Naive B cell (primary cell): ENCODE measurements at places on chromosomes 3 and 15.

DNA sequence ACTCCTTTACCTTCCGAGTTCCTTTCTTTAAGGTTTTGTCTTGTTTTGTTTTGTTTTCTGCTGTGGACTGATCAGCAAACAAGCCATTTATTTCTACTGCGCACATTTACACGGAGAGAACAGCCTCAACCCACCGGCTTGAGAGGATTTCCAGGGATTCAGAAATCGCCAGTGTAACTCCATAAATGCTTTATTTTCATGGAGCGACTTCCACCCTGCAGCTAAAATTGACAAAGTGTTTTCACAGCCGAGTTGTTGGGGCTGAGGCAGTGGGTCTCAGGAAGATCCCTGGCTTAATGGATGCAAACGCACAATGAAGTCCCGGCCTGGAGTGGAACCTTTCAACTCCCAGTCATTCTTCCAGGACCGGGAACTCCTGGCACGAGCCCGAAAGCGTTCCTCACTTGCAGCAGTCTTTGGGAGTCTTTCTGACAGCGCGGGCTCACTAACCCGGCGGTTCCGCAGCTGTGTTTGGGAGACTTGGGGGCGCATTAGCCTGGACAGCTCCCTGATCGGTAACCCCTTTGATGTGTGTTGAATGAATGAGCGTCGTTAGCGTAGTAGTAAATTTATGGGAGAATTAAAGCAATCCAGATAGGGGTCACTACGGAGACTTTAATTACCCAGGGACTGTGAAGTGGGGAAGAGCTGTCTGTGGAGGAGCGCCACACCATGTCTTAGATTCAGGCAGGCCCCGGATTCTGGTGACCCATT, 785 bp upstream of the MYRIP start:
- H3K36me3 ChIP-seq = no peaks in the 10 kb centered on the region
- no peak overlapping the region for H3K27ac ChIP-seq
- no peak for DNase-seq

GRCh38 chr3:18807593-18807992, 340.7 kb upstream of the KCNH8 start:
- no peaks in the 10 kb centered on the region for H3K36me3 ChIP-seq
- peaks cover 5% of the 10 kb centered on the region for H3K27me3 ChIP-seq
- H3K4me3 ChIP-seq = no peak overlapping the region
- no peak for DNase-seq
- no peak overlapping the region for H3K27ac ChIP-seq

GRCh38 chr15:60871152-60871551, 357.9 kb downstream of the RORA start:
- no peaks in the 10 kb centered on the region for H3K36me3 ChIP-seq
- no peaks in the 10 kb centered on the region for H3K4me1 ChIP-seq
- no peak overlapping the region for H3K27ac ChIP-seq

DNA sequence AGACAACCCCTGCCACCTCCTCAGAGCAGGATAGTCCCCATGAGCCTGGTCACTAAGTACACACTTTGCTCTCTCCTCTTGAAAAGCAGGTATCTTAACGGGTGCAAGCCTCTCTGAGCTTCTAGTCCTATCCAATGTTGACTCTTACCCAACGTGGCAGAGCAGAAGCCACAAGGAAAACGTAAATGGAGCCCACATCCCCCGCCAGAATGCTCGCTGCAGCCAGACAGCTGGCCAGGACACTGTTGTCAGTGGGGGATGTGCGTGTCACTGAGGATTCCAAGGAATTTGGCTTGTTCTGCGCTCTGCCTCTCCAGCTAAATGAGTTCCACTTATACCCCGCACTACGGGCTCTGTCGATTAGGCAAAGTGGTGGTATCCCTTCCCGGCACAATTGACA, 67.8 kb upstream of the IGF1R start:
- H3K4me3 ChIP-seq = no peak overlapping the region
- H3K27me3 ChIP-seq = peaks cover 54% of the 10 kb centered on the region
- H3K36me3 ChIP-seq = no peaks in the 10 kb centered on the region
- H3K4me1 ChIP-seq = no peaks in the 10 kb centered on the region
- no peak overlapping the region for H3K27ac ChIP-seq

- no peaks in the 10 kb centered on the region for H3K36me3 ChIP-seq
- no peak overlapping the region for H3K27ac ChIP-seq
- H3K27me3 ChIP-seq = no peaks in the 10 kb centered on the region
- H3K4me3 ChIP-seq = no peak overlapping the region
- H3K4me1 ChIP-seq = no peaks in the 10 kb centered on the region
Observed at GRCh38 chr3:17261627-17262369, 377.0 kb downstream of the PLCL2 start.

- no peak for DNase-seq
- peaks cover 26% of the 10 kb centered on the region for H3K4me1 ChIP-seq
- H3K4me3 ChIP-seq = no peak overlapping the region
- peaks cover 18% of the 10 kb centered on the region for H3K27me3 ChIP-seq
Observed at GRCh38 chr3:194772241-194773000, 86.7 kb downstream of the FAM43A start.

DNA sequence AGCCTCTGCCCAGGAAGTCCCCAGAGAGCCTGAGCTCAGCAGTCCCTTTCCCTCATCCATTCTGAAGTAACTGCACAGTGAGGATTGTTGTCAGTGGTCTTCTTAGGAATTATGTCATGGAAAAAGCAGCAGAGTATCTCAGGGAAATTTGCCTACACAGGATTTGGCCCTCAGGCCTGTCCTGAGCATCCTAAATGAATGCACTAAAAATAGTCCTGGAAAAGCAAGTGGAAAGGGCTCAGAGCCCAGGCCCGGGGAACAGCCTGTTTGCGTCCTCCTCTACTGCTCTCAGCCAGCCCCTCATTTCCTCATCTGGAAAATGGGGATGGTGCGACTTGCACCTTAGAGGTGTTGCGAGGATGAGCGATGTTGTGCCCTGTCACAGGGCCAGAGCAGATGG, 21.6 kb downstream of the LYSMD4 start:
- H3K4me1 ChIP-seq = peaks cover 10% of the 10 kb centered on the region
- H3K4me3 ChIP-seq = no peak overlapping the region
- H3K36me3 ChIP-seq = peaks cover 27% of the 10 kb centered on the region
- DNase-seq = no peak
- no peak overlapping the region for H3K27ac ChIP-seq
- no peaks in the 10 kb centered on the region for H3K27me3 ChIP-seq

DNA sequence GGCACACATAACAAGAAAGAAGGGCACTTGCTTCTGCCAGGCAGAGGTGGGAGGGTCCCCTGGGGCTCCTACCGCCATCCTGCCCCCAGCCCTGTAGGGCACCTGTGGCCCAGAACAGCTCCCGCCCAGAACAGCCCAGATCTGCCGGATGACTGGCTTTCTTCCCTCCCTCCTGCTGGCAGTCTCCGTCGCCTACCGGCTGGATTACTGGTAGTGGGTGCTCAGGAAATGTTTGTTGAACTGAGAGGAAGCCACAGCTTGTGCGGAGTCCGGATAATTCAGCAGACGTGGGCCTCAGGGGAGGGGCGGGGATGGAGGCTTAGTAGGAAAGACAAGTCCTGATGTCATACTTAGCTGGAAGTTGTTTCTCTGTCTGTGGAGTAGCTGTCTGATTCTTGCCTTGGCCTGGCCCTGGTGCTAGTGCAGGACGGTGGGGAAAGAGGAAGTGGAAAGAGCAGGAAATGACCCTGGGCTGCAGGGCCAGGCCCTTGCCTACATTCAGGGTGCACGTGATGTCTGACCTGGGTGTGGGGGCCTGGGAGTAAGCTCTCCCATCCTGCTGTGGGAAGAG, 6.7 kb downstream of the CCDC9B start:
- no peaks in the 10 kb centered on the region for H3K36me3 ChIP-seq
- peaks cover 16% of the 10 kb centered on the region for H3K4me1 ChIP-seq
- H3K27me3 ChIP-seq = peaks cover 12% of the 10 kb centered on the region
- peak overlapping the region; percentile 60 for H3K4me3 ChIP-seq
- no peak overlapping the region for H3K27ac ChIP-seq

DNA sequence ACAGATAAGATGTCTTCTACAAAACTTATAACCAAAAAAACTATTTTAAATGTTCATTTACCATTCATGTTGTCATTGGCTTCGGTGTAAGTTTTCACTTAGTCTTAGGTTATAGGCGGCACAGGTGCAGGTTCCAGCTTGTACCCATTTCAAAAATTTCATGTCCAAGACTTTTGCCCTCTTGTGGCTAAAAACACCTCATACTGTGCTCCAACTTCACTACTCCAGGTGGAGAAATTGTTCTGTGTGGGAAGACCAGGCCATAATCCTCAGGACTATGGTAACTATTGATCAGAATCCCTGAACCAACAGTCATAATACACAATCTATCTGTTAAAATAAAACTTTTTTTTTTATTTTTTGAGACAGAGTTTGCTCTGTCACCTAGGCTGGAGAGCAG, 95.2 kb upstream of the ATP11B start:
- H3K4me3 ChIP-seq = no peak overlapping the region
- no peak for DNase-seq
- no peak overlapping the region for H3K27ac ChIP-seq
- H3K27me3 ChIP-seq = peaks cover 19% of the 10 kb centered on the region

GRCh38 chr3:170431054-170431453, 12.4 kb downstream of the CLDN11 start:
- DNase-seq = no peak
- peaks cover 3% of the 10 kb centered on the region for H3K27me3 ChIP-seq
- H3K27ac ChIP-seq = no peak overlapping the region
- H3K4me3 ChIP-seq = no peak overlapping the region
- H3K4me1 ChIP-seq = no peaks in the 10 kb centered on the region
- no peaks in the 10 kb centered on the region for H3K36me3 ChIP-seq

DNA sequence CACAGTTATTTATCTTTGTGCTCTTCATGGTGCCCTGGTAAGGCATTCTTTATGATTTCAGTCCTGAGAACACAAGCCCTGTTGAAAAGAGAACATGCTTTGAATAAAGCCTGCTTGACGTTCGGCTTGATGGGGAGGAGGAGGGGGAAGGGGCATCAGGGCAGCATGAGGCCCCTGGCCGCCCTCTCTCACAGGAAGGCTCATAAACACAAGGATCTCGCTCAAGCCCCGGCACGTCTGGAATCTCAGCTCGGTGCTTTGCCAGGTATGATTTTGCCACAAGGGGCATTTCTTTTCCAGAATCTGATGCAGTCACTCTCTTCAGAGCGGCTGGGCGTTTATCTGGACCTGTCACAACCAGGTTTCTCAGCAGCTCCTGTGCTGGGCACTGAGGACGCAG, 129.4 kb downstream of the DNAJB8 start:
- no peak overlapping the region for H3K4me3 ChIP-seq
- no peak for DNase-seq
- H3K27ac ChIP-seq = no peak overlapping the region
- no peaks in the 10 kb centered on the region for H3K27me3 ChIP-seq
- H3K36me3 ChIP-seq = peaks cover 34% of the 10 kb centered on the region

DNA sequence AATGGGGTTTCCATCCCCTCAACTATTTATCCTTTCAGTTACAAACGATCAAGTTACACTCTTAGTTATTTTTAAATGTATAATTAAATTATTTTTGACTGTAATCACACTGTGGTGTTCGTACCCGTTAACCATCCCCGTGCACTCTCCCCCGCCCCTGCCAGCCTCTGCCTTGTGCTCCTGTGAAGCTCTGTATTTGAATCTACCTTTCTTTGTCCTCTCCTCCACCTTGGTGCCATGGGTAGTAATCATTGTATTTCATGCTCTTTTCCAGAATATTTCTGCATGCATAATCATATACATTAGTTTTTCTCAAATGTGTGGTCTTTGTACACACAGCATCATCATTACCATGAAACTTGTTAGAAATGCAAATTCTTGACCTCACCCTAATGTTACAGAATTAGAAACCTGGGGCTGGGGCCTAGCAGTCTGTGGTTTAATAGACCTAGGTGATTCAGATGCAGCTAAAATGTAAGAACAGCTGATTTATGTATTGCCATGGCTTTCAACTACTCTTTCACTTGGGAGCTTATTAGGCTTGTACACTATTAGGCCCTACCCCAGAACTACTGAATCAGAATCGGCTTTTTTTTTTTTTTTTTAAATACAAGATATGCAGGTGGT, 91.5 kb downstream of the STT3B start:
- peaks cover 23% of the 10 kb centered on the region for H3K36me3 ChIP-seq
- no peak overlapping the region for H3K4me3 ChIP-seq
- DNase-seq = no peak

DNA sequence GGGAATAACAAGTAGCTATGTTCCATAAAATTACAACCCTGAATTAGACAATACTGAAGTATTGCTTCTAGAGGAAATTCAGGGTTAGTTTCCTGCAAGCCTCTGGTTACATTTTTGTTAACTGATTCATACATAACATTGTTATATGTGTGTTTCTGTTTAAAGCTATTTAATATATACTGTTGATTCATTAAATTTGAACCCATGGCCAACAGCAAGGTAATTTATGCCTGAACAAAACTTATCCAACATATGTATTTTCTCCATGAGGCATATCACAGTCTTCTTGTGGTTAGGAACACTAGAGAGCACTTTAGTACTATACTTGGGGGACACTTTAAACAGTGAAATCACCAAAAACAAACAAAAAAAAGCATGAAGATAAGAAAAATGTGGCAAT, 47.7 kb upstream of the PTX3 start:
- H3K27me3 ChIP-seq = no peaks in the 10 kb centered on the region
- no peaks in the 10 kb centered on the region for H3K36me3 ChIP-seq
- H3K4me1 ChIP-seq = no peaks in the 10 kb centered on the region
- H3K4me3 ChIP-seq = no peak overlapping the region

DNA sequence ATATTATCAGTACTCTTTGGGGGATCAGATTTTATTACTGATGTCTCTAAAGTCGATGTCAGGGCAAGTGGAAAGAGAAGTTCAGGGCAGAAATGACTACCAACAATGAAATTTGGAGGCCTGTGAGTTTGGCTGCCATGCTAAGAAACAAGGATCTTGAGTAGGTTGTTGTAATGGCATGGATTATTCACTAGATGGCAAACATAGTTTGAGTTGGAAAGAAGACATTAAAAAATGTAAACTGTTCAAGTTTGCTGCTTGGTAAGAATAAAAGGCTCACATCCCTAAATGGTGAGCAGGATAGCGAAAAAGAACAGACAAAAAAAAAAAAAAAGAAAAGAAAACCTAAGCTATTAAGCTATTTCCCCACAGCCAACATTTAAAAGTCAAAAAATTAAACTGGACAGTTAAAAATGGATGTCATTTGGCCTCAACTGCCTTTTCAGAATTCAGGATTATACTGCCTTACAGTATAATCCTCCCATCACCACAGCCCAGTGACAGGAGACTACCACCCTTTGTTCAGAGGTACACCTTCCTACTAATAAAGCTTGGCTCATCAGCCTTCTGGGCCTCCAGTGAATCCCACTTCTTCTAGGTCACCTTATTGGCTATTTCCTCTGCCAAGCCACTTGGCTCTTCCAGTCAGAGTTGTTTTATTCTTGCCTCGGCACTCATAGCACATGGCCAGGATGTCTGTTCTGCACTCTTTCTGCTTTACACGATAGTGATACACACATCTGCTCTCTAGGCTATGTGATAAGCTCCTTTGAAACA, 163.7 kb downstream of the PLD1 start:
- no peaks in the 10 kb centered on the region for H3K4me1 ChIP-seq
- no peak overlapping the region for H3K27ac ChIP-seq
- no peaks in the 10 kb centered on the region for H3K36me3 ChIP-seq

DNA sequence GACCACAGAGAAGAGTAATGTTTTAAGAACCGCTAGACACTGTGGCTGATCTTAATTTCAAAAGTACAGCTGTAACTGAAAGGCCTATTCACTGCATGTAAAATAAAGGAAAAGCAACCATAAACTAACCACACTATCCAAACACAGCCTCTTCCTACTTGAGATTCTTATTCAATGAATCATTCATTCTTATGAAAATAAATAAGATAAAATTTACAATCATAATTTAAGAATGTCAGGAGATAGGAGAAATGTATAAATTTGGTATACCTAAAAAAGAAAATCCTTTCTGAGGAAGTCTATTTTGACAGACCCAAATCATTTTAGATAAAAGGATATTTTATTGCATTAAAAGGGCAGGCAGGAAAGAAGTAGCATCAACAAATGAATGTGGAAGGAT, 533.5 kb upstream of the ZNF385D start:
- no peak overlapping the region for H3K4me3 ChIP-seq
- H3K27me3 ChIP-seq = no peaks in the 10 kb centered on the region
- no peak overlapping the region for H3K27ac ChIP-seq
- DNase-seq = no peak
